ENCODE measurements at places on chromosomes 6 and 20.
A peak's percentile ranks its signal among the peaks of the same experiment; 100 is the strongest.

GRCh38 chr6:25192590-25193459, 86.3 kb upstream of the CARMIL1 start:
- no peak for DNase-seq

- DNase-seq = peak; percentile 99
Observed at GRCh38 chr20:45362804-45363610, at the start of gene SYS1. TSS of gene SYS1 (plus strand) at chr20:45363156. CDS start at chr20:45363532, 376 bp downstream.

GRCh38 chr20:62134735-62135231, 8.4 kb downstream of the PSMA7 start:
- DNase-seq = no peak

- DNase-seq = no peak
Observed at GRCh38 chr6:117600008-117600743, 2.1 kb downstream of the GOPC start.

- no peak for DNase-seq
Observed at GRCh38 chr20:10185741-10186558, 32.7 kb upstream of the SNAP25 start.

GRCh38 chr20:34030456-34030855, 36.7 kb downstream of the RALY start:
- no peak for DNase-seq

DNA sequence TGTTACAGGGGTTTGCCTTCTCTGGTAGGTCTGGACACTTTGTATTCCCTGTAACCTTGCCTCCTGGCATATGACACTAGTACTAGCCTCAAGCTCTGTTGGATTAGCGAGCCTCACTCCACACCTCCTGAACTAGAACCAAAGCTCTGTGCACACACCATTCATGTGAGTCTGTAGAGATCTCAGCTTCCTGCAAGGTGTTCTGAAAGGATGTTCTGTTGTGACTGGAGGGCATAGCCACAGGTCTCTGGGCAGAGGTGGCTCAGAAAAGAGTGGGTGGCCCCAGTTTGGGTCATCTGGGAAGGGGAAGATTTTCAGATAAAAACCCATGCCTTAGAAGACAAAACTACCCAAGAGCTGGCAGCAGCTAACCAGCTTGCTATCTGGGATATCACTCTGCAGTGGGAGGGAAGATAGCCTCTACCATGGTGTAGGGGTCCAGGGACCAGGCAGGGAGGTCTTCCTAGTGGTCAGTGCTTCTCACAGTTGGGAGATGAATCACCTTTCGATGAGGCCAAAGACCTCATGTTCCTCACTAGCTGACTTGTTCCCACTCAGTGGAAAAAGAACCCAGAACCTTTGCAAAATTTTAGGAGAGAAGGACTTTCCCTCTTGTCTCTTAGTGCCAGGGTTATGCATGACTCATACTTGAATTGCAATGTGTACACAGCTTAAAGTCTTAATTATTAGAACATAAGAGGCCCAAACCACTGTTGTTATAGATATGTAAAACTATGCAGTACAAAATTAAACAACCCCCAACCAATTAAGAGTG, 41.4 kb downstream of the HLA-F start:
- DNase-seq = no peak

GRCh38 chr6:121694389-121694788, 258.9 kb downstream of the GJA1 start:
- no peak for DNase-seq

DNA sequence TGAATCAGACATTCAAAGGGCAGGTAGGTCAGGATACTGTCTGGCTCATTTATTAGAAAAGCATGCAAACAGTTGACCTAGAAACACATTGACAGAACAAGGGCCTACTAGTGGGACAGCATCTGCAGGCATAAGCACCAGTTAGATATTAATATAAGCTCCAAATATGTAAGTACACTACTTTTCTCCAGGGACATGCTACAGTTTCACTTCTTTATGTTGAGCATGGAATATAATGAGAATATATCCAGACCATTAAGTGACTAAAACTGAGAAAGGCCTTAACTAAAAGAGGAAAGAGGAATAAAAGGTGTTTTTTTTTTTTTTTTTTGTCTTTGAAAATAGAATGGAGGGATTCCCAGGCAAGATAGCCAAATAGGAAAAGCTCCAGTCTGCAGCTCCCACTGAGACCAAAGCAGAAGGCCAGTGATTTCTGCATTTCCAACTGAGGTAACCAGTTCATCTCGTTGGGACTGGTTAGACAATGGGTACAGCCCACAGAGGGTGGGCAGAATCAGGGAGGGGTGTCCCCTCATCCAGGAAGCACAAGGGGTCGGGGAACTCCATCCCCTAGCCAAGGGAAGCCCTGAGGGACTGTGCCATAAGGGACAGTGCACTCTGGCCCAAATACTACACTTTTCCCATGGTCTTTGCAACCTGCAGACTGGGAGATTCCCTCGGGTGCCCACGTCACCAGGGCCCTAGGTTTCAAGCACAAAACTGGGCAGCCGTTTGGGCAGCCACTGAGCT, 251.6 kb downstream of the PHF3 start:
- no peak for DNase-seq

GRCh38 chr6:137685798-137686375, 181.2 kb upstream of the TNFAIP3 start:
- DNase-seq = no peak
